NCI-H1092 treated with DMSO at 0.1 percent for 48 hours (cell line): ENCODE measurements at places on chromosomes 5 and 9.
A peak's percentile ranks its signal among the peaks of the same experiment; 100 is the strongest.

- no peak for DNase-seq
These were observed 14.3 kb upstream of the RNF130 start for GRCh38 chr5:180085837-180086236.

DNA sequence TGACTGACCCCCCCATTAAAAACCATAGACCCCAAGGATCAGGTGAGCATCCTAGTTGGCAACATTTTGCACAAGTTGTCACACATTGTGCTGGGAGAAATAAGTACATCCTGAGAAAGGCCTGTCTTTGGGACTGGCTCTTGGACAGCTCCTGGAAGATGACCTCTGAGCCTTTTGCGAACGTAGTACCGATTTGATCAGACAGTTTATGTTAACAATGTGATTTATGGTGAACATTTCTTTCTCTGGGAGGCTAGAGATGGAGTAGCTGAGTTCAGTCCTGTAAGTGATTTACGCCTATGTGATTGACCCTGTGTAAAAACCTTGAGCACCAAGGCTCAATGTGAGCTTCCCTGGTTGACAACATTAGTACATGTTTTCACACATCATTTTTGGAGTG, 41.7 kb downstream of the LOX start:
- DNase-seq = no peak

DNA sequence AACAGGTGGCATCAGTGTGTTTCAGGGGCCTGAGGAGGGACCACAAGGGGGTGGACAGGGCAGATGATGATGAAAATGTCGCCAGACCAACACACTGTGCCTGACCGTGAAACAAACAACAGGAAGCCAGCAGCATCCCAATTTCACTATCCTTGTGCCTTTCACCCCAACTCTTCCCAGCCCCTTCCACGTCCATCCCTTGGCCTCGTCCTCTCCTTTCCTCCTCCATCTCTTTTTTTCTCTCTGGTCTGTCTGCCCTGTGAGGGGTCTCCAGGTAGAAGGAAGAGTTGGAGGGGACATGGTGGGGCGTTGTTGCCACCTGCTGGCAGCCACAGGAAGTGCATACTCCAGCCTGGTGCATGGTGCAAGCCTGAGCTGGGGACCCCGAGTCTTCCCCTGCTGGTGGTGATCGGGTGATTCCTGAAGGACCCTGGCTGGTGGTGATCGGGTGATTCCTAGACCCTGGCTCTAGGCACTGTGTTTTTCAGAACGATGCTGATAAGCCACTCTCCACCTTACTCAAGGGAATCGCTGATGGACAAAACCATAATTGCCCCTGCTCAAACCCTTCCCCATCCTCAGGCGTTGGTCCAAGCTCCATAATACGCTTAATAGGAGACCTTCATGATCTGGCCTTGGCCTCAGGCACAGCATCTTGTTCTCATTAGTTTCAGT, 21.7 kb upstream of the NSD1 start:
- peak; percentile 57 for DNase-seq

DNA sequence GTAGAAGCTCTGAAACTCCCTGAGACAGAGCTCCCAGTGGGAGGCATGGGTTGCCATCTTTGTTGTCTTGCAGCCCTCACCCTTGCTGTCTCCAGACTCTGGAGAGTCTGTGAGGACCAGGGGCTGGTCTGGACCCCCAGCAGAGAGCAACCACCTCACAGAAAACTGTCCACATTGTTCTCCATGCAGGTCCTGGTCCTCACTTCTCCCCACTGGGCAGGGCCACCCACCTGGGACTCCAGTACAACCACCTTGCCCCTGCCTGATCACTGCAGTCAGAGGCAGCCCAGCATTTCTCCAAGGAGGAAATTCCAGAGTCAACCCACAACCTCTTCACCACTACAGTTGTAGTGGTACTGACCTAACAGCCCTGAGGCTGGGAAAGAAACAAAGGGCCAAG, 285.6 kb upstream of the RPS23 start:
- no peak for DNase-seq

DNA sequence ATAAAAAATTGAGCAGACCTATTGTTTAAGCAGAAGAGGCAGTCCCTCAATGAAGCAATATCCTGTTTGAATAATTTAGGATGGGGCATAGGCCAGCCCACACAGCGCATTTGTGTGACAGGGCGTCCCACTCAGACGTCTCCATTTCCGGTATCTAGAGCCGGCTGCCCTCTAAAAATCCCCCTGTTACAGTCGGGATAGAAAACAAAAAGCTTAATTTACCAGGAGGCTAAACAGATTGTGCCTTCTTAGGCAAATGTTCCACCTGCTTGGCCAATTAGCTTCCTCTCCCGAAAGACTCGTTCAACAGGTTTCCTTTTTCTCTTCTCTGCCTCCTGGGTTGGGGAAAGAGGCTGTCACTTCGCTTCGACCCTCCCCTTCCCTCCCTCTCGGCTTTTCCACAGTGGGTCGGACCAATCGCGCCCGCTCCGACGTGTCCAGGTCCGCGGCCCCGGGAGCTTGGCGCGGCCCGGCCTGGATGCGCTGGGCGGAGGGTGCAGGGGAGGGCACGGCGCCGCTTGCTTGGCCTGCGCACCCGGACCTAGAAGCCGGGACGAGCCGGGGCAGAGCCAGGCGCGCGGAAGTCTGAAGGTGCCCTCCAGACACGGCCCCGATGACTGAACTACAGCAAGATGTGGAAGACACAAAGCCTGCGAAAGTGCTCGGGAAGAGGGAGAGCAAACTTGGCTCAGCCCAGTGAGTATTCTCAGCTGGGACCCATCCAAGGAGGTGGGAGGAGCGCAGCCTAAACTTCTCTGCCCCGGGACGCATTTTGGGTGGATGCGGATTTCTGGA, at the start of gene GRAMD2B:
Gene GRAMD2B, plus strand, starts transcription at position 416 of the 795 bp plus-strand sequence. Its CDS starts 198 bp downstream, at position 614.
- peak; percentile 26 for DNase-seq

GRCh38 chr5:74319076-74319475, 321.5 kb downstream of the ENC1 start:
- no peak for DNase-seq

DNA sequence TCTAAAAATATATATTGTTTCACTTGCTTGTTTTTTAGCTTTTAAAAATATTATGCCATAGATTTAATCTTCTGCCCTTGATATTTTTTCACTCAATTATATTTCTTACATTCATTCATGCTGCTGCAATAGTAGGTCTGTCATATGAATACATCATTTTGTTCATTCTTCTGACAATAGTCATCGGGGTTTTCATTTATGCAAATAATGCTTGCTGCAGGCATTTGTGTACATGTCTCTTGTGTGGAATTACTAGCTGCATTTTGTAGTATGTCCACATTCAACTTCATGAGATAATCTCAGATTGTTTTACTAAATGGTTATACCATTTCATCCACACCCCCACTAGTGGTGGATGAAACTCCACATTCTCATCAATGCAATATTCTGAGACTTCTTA, 5.3 kb upstream of the PLPP1 start:
- no peak for DNase-seq

DNA sequence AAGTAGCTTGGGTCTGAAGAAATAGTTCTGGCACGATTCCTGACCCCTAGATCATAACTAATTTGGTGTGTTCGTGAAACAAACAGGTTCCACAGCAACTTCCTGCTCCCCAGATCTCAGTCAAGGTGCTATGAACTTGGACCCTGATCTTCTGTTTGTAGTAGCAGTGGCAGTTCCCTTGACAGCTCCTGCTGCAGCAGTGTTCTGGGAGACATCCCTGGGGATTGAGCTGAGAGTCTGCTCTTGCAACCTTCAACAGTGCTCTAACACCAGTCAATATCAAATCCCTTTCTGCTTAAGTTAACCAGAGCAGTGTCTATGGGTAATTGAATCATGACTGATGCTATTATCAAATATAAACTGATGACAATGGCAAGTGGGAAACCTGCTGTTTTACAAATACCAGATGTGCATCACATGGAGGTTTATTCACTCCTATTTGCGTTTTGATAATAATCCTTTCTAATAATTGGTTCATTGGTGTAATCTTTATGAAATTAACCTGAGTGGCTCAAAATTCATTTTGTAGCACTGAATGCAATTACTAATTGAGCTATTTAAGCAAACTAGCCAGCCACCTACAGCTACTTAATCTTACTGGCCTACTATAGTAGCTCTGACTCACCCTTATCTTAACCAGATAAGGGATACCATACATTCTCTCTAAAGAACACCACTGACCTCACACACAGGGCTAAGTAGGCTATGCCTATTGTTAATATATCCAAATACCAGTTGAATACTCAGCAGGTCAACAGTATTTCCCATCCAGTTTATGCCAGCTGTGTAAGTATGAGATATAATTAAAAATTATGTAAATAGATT, 21.9 kb downstream of the KDM4C start:
- DNase-seq = no peak

DNA sequence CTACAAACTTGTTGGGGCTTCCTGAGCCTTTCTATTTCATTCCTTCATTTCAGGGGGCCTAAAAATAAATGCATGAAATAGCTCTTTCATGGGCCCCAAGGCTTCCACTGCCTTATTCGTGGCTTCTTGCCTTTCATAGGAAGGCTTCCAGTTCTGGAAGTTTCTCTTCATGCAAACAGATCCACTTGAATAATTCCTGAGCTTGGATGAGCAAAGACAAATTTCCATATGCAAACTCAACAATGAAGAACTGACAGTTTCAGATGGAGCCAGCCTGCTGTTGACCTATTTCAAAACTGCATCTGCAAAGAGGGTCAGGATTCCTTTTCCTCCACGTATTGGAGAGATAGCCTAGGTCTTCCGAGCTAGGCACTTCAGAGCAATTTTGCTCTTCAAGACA, 142.1 kb downstream of the MLLT3 start:
- DNase-seq = no peak

DNA sequence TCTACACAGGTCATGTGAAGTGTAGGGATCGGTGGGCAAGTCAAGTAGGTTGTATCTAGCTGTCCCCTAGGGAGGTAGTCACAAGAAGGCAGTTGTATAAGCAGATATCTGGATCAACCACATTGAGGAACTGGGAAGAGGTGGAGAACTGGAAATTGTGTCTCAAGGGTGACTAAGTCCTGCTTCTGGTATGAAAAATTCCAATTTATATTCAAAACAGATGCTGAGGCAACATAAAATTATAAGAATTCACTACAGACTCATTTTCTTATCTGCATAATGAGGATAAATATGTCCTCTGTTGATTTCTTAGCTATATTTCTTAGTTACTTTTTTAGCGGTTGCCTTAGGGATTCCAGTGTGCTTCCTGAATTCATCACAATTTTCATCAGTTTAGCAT, 46.8 kb downstream of the GALNT12 start:
- DNase-seq = no peak

GRCh38 chr5:77627869-77628674, 10.4 kb downstream of the OTP start:
- DNase-seq = no peak

DNA sequence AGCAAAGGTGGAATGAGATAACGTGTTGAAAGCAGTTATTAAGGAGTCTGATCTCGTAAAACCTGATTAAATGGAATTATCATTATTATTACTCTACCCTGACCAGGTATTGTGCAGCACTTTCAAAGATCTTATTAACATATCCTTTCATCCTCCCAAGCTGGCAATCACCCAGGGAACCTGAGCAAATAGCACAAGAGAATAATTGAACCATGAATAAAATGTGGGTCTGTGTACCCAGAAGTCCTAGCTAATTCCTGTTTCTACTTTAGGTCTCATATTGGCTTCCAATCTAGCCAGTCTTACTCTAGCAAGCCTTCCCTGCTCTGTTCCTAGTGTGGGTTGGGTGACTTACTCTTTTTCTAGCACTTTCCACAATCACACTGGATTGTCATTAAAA, 162.2 kb upstream of the STK32A start:
- peak; percentile 32 for DNase-seq

- no peak for DNase-seq
These were observed 27.4 kb downstream of the BICD2 start for GRCh38 chr9:92737216-92737606.

DNA sequence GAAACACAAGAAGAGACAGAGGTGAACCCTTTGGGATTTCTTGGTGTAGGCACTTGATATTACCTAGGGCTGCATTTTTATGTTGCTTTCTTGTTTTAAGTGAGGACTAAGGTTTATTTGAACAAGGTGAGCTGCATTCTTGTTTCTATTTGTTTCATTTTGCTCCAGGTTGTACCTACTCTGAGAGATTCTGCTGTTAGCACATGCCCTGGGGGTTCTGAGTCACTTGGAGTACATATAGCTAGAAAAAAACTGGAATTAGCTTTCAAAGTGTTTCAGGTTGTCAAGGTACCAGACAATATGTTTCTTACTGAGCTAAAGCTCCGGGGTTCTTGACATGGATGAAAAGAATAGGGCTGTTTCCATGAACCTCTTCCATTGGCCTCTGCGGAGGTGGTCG, 299.4 kb downstream of the ICE1 start:
- no peak for DNase-seq

DNA sequence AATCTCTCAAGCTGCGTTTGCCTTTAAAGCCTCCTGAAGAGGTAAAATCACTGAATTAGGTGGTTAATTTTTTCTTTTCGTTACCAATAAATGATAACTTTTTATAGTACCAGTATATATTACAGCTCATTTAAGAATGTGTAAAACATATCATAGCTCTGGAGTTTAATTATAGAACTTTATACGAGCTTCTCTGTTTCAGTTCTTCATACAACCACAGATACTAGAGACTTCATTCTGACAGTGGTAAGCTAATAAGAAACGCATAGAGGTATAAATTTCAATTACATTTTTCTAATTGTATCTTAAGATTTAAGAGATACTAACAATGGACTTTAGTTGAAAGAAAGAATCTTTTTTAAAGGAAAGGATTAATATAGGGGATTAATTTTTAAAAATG, 73.9 kb downstream of the PBX3 start:
- DNase-seq = no peak

DNA sequence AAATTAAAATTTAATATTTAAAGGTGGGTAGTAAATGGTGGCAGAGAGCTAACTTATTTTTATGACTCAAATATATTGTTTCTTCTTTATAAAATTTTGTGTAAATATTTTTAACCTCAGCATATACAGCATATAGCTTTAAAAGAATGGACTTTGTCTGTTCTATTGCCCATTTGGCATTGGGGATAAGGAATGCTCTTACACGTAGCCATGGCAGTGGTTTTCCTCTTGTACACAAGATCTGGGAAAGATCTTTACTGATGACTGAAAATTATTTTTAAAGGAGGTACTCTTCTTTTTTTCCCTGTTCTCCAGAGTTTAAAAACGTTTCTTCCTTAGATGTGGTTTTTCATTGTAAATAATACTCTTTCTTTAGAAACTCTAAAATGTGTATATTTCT, 75.0 kb downstream of the PBX3 start:
- no peak for DNase-seq

GRCh38 chr9:88577256-88578120, 42.5 kb downstream of the NXNL2 start:
- no peak for DNase-seq
